ENCODE measurements at places on chromosomes 5 and 9. TPM values are rescaled to one million over a fixed set of nuclear protein-coding genes. Genes with fewer than 3 reads are reported as not detected.
A peak's percentile ranks its signal among the peaks of the same experiment; 100 is the strongest.

DNA sequence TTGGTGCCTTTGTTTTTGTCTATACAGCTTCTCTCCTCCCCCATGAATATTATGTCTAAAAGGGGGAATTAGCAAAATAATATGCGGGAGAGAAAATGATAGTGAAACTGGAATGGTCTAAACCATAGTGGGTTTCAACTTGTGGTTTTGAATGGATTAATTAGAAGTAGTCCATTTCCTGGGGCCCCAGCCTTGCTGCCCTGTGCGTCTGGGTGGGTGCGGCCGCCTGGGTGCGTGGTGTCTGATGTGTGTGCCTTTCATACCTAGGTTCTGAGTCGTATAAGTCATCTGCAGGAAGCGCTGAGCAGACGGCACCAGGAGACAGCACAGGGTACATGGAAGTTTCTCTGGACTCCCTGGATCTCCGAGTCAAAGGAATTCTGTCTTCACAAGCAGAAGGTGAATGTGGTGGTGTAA, 120.0 kb upstream of the CACNA1B start:
- peak; percentile 66 for DNase-seq

- no peak for DNase-seq
Observed at GRCh38 chr9:104775574-104775936, 11.6 kb downstream of the NIPSNAP3B start.

DNA sequence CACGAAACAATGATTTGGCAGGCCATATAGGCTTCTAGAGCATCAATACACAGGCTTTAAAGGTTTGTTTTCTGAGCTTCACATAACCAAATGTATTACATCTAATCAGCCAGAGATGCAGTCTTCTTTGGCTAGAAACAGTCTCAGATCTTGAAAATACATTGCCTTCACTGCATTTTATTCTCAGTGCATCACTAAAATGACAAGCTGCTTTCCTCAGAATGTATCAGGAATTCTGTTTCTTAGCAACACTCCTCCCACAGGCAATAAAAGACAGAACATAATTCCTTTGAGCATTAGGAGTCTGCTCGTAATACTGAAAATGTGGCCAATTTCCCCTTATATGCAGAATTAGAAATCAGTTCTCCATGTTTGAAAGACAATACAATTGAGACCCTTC, 36.9 kb downstream of the FEM1C start:
- no peak for DNase-seq

GRCh38 chr9:14307989-14308852, 5.7 kb downstream of the NFIB start:
- DNase-seq = no peak

DNA sequence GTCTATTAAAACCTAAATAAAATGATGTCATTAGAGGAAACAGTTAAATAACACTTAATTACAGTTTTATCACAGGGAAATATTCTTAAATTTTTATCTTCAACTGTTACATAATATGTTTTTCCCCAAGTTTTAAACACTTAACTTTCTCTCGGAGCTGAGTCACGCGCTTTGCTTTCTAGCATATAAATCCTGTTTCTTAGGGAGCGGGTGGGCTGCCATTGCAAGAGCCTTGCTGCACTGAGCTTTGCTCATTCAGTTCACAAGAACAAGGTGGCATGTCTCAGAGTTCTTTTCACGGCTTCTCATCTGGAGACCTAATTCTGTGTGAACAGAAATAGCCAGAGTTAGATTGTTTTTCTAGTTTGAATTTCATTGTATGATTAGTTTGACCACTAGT, 166.1 kb downstream of the ZSWIM6 start:
- no peak for DNase-seq

- DNase-seq = no peak
Observed at GRCh38 chr9:8251566-8251965, 452.0 kb upstream of the DMAC1 start.

Gene PCDHB10
- total RNA-seq = 3.9 TPM

GRCh38 chr9:29456940-29457339, 1883.7 kb upstream of the C9orf72 start:
- peak; percentile 48 for DNase-seq

All from A172 (cell line).